Mesendoderm (in vitro differentiated cells): ENCODE measurements at places on chromosomes 1 and 21.

GRCh38 chr1:204863024-204863423, 7.6 kb upstream of the NFASC start:
- H3K27me3 ChIP-seq: no peaks in the 10 kb centered on the region
- no peak for DNase-seq
- H3K4me1 ChIP-seq: peaks cover 2% of the 10 kb centered on the region
- no peak overlapping the region for H3K4me3 ChIP-seq
- H3K27ac ChIP-seq: no peak overlapping the region

- H3K27ac ChIP-seq: peak overlapping the region; percentile 24
- peaks cover 2% of the 10 kb centered on the region for H3K4me1 ChIP-seq
Measured at GRCh38 chr1:58883037-58883887, 99.4 kb upstream of the JUN start.

DNA sequence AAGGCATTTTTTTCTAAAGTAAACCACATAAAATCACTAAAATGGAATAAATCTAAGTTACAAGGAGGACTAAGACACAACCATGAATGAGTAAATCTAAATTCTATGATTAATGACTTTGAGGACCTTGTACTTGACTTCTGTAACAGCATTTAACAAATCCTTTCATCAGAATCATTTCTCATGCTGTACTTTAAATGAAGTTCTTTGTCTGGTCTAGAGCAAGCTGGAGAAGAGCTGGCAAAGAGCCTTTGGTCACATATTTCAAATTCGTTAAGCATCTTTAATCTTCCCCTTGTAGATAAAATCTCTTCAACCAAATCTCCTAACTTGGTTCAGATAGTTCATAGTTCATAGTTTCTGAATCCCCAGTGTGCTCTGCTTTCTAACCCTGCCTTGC, 405.4 kb downstream of the PTPRC start:
- H3K27me3 ChIP-seq: no peaks in the 10 kb centered on the region
- no peaks in the 10 kb centered on the region for H3K36me3 ChIP-seq
- H3K4me1 ChIP-seq: no peaks in the 10 kb centered on the region
- no peak overlapping the region for H3K4me3 ChIP-seq
- DNase-seq: no peak

DNA sequence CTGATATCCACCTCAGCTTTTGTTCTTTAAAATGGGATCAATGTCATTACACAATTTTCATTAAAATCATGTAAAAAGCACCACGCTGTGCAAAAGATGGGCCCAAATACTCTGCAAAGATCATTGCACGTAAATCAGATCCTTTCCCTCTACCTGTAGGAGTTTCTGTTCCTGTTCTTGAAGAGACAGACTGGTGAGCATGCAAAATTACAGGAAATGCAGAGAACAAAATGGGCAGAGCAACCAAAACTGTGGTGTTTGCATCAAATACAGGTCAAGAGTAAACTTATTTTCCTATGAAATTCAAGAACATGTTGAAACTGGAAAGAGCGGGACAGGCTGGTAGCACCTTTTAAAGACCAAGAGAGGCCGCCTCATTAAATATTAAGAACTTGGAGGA, 294.9 kb upstream of the ADGRL2 start:
- H3K27me3 ChIP-seq: no peaks in the 10 kb centered on the region
- H3K27ac ChIP-seq: no peak overlapping the region
- no peaks in the 10 kb centered on the region for H3K36me3 ChIP-seq
- peaks cover 5% of the 10 kb centered on the region for H3K4me1 ChIP-seq
- DNase-seq: no peak

DNA sequence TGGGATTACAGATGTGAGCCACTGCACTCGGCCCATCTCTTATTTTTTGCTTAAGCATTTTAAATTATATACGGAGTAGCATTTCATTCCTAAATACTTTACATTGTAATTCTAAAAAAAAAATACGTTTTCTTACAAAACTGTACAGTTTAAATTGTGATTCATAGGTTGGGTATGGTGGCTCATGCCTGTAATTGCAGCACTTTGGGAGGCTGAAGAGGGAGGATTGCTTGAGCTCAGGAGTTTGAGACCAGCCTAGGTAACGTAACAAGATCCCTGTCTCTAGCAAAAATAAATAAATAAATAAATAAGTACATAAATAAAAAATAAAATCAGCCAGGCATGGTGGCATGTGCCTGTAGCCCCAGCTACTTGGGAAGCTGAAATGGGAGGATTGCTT, 24.6 kb downstream of the TBCE start:
- H3K27ac ChIP-seq: no peak overlapping the region
- no peaks in the 10 kb centered on the region for H3K27me3 ChIP-seq
- no peak for DNase-seq

GRCh38 chr1:34844252-34844634, 15.3 kb downstream of the SMIM12 start:
- H3K27me3 ChIP-seq: no peaks in the 10 kb centered on the region
- no peaks in the 10 kb centered on the region for H3K36me3 ChIP-seq
- peaks cover 22% of the 10 kb centered on the region for H3K4me1 ChIP-seq
- H3K4me3 ChIP-seq: no peak overlapping the region
- peak; percentile 94 for DNase-seq
- H3K27ac ChIP-seq: peak overlapping the region; percentile 86

GRCh38 chr1:78980511-78980910, 26.0 kb downstream of the ADGRL4 start:
- no peak overlapping the region for H3K27ac ChIP-seq
- H3K4me1 ChIP-seq: no peaks in the 10 kb centered on the region
- H3K4me3 ChIP-seq: no peak overlapping the region
- no peaks in the 10 kb centered on the region for H3K27me3 ChIP-seq
- no peaks in the 10 kb centered on the region for H3K36me3 ChIP-seq

- no peaks in the 10 kb centered on the region for H3K36me3 ChIP-seq
- no peaks in the 10 kb centered on the region for H3K4me1 ChIP-seq
- no peak overlapping the region for H3K27ac ChIP-seq
- DNase-seq: no peak
- H3K27me3 ChIP-seq: no peaks in the 10 kb centered on the region
Measured at GRCh38 chr21:28675331-28676041, 317.2 kb downstream of the LTN1 start.

- peak; percentile 47 for DNase-seq
- H3K27me3 ChIP-seq: no peaks in the 10 kb centered on the region
- H3K27ac ChIP-seq: no peak overlapping the region
- no peaks in the 10 kb centered on the region for H3K36me3 ChIP-seq
- H3K4me1 ChIP-seq: peaks cover 2% of the 10 kb centered on the region
- no peak overlapping the region for H3K4me3 ChIP-seq
Measured at GRCh38 chr1:205373022-205373797, 16.5 kb upstream of the KLHDC8A start.

DNA sequence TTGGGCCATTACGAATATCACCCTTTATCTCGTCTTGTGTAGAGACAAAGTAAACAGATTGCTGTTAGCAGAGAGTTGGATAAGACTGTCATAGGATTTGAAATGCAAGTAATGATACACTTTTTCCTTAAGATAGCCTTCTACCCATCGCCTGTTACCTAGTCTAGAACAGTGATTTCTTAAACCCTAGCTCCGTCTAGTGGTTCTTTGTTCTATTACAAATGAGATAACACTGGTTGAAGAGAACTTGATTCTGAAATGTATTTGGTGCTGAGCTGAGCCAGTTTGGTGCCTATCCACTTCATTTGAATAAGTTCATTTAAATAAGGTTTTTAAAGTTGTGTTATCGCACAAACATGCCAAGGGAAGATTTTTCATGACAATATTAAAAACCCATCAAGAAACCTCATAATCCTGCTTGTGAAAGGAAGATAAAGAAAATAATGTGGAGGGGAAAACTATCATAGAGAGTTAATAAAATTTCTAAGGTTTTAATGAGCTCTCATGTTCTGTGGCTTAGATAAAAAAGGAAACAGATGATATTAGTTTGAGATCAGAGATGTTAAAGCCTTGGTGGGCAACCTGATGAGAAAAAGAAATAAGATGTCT, 1.5 kb upstream of the KCNH1 start:
- no peak overlapping the region for H3K27ac ChIP-seq
- H3K4me1 ChIP-seq: no peaks in the 10 kb centered on the region
- no peak overlapping the region for H3K4me3 ChIP-seq
- no peaks in the 10 kb centered on the region for H3K36me3 ChIP-seq
- peaks cover 11% of the 10 kb centered on the region for H3K27me3 ChIP-seq
